ENCODE measurements at places on chromosomes 4 and X.

GRCh38 chrX:102995316-102995715 is 58.2 kb downstream of the RAB40AL start:
- DNase-seq, result no peak

DNA sequence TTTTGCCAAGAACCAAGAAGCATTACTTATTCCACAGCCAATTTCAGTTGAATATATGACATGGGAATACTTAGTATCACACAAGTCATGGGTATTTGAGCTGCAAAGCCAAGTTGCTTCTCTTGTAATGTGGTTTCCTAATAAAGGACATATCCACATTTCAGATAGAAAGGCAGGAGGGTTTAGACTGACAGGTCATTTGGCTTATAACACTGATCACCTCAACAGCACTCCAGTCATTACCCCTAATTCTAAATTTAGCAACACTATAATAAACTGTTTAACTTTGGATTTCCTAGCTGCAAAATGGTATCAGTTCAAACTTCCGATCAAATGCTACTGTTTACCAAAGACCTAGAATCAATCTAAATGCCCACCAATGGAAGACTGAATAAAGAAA is 114.0 kb upstream of the FTHL17 start:
- no peak for DNase-seq

GRCh38 chr4:65393078-65393477 is 277.2 kb downstream of the EPHA5 start:
- DNase-seq, result no peak

DNA sequence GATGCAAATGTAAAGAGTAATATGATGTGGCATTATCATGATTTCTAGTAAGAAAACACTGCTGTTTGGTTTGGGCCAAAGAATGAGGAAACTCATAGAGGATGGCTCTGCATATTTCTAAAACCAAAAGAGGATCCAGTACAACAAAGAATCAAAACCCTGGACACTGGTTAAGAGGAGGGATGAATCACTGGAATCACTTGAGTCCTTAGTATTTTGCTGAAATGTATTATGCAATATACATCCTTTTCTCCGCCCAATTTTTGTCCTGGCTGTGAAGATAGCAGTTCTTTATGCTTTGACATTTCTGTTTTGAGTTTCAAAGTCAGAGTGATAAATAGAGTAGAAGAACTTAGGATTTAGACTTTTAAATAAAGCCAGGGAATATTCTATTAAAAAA is 345.9 kb downstream of the PACRGL start:
- no peak for DNase-seq

DNA sequence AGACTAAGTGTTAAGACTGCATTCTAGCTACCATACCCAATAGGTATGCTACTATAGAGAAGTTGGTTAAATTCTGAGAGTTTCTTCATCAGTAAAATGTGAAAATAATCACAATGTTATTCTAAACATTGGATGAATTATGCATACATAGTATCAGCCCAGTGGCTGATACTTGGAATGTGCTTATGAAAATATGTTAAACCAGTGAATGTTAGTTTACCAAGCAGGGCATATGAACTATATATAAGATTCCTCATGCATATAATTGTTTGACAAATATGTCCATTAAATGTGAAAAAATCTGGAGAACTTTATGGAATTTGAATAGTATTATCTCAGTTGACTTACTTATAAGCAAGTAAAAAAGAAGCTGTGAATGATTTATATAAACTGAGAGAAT is 296.1 kb downstream of the IL15 start:
- DNase-seq, result no peak

- DNase-seq, result no peak
These were observed 2.5 kb downstream of the GABRQ start for GRCh38 chrX:152640034-152640818.

GRCh38 chr4:2217726-2218125 is 24.2 kb downstream of the HAUS3 start:
- DNase-seq, result no peak

DNA sequence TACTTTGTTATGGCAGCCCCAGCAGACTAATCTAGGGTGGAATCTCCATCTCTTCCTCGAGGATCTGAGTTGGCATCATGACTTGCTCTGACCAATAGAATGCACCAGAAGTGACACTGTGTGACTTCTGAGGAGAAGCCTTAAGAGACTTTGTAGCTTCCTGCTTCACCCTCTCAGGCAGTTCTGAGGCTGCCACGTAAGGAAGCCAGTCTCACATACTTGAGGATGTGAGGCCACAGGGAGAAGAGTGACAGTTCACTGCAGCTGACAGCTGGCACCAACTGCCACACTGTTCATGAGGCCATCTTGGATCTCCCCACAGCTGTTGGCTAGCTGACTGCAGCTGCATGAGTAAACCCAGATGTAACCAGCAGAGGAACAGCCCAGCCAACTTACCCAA is 29.3 kb upstream of the BCOR start:
- no peak for DNase-seq

- no peak for DNase-seq
These were observed 86.5 kb downstream of the SLC10A6 start for GRCh38 chr4:86762649-86763048.

DNA sequence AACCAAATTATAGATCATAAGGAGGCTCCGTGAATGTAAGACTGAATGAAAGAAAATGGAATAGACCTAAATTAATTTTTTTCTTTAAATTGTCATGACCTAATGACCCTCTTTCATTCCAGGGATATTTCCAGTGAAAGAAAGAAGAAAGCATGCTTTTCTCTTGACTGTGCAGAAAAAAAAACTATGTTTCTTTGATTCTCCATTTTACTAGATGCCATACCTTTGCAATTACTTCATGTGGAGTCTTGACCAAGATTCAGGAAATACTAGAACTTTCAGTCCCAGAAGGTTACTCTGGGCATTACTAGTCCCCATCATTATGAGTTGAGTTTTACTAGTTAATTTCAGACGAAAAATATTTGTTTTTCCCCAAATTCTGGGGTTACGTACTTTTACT is 6.4 kb upstream of the COMMD8 start:
- no peak for DNase-seq

- no peak for DNase-seq
These were observed 15.3 kb downstream of the SEPTIN6 start for GRCh38 chrX:119677654-119677981.

GRCh38 chrX:140092121-140092520 is 126.8 kb upstream of the CXorf66 start:
- DNase-seq, result no peak
